ENCODE measurements at places on chromosomes 12 and 14.

DNA sequence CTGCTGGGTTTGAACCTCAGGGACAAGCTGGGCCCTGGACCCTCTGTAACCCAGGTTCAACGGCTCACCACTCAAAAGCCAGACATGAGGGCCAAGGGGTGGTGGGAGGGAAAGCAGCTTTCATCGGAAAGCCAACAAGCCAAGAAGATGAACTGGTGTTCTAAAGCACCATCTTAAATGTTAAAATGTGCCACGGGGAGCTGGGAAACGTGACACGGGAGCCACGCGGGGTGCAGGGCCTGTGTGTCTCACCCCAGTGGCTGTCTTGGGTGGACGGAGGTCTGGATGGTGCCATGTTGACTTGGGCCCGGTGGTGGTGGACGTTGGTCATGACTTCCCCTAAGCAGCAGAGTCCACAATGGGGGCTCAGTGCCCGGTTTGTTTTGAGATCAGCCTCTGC lies 97.7 kb upstream of the SFSWAP start:
- DNase-seq = no peak

DNA sequence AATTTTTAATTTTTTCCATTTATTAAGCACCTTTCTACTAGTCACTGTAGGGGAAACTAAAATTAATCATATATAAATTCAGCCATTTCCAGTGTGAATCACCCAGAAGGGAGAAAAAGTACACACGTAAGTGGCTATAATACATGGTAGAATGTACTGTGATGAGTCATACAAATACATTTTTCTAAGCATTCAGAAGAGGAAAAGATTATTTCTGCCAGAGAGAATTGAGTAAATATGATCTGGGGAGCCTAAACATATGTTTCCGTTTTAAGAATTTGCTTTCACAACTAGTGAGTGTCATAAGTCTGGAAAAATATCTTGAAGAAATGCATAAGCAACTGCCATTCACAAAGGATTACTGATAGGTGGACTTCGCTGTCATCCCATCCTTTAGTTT lies 102.8 kb downstream of the TGFB3 start:
- DNase-seq = peak; percentile 85

GRCh38 chr12:49197256-49197655 lies 8.4 kb upstream of the TUBA1A start:
- no peak for DNase-seq

DNA sequence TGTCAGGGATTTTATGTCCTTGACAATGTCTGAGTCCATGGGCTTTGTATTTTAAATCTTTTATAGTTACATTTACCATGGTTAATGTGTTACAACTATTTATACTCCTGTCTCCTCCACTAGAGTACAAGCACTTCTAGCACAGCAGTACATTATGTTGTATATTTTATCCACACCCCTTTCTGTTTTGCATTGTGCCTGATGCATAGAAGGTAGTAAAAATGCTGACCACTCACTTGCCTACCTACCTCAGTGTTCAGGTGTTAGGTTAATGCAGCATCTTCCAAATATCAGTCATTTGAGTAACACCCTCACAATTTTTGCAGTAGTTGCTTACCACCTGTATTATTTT lies 31.1 kb upstream of the SLC38A2 start:
- DNase-seq = no peak

DNA sequence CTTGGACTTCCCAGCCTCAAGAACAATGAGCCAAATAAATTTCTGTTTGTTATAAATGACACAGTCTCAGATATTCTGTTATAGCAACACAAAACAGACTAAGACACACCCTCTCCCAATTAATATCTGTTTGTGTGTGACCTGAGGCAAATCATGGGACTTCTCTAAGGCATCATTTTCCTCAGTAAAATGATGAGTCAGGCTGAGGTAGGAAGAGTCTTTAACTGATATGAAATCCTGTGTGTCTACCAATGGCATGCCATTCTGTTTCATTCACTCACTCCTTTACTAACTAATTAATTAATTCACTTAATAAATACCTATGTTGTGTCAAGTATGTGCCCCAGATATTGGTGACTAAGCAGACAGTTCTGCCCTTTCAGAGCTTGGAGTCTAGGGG lies 258.4 kb upstream of the CRY1 start:
- no peak for DNase-seq

DNA sequence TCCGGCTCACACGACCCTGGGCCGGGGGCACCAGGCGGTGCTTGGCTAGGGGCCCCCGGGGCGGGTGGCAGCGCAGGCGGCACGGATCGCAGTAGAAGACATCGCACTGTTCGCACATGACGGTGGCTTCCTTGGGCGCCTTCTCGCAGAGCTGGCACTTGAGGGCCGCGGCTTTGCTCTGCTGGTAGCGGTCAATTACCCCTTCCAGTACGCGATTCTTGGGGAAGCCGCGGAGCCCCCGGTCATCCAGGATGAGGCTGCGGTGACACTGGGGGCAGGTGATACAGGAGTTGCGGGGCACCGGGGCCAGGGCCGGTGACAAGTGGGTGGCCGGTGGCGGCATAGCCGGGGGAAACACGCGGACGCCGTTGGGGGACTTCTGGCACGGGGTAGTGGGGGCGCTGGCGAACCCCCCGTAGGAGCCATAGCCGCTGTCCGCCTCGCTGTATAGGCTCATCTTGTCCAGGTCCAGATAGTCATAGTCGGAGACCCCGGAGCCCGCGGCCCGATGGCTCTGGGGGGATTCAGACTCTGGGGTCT lies 553 bp downstream of the TRIM9 start:
- no peak for DNase-seq

DNA sequence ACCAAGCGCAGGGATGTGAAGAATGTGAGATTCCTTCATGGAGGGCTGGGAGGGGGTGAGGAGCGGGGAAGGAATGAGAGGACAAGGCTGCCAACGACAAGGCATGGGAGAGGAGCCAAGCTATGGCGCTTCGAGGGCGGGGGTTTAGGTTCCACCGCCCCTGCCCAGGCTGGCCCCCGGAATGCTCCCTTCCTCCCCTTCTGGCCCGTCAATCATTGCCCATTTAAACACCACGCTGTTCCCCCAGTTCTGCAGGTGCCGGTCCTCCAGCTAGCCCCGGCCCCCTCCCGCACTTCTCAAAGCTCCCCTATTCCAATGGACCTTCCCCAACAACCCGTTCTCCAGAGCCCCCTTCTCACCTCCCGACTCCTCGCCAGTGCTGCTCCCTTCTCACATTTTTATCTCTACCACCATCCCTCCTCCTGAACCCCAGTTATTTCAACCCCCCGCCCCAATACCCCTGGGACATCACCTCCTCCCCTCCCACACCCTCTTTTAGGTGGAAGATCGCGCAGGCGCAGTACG lies 428 bp downstream of the RNF41 start:
- DNase-seq = peak; percentile 92

- DNase-seq = no peak
Measured at GRCh38 chr14:49050822-49051221, 535.4 kb downstream of the RPS29 start.

DNA sequence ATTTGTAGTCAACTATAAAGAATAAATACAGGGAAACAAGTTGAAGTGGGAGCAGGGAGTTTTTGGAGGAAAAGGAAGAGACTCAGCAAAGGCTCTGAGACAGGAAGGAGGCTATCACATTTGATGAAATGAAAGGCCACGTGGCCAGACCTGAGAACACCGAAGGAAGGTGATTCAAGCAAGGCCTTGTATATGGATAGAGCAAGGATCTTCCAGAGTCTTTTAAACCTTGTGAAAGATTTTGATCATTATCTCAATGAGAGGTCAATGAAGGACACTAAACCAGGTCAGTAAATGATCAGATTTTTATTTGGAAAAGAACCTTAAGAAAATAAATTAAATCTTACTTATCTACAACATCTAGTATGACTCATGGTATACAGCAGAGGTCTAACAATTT lies 523.5 kb downstream of the SLC16A7 start:
- DNase-seq = no peak

- peak; percentile 20 for DNase-seq
Measured at GRCh38 chr14:35829449-35829848, 3.3 kb downstream of the BRMS1L start.

All from AG10803 (cell line).